ENCODE measurements at places on chromosomes 12 and 14.
A peak's percentile ranks its signal among the peaks of the same experiment; 100 is the strongest.

DNA sequence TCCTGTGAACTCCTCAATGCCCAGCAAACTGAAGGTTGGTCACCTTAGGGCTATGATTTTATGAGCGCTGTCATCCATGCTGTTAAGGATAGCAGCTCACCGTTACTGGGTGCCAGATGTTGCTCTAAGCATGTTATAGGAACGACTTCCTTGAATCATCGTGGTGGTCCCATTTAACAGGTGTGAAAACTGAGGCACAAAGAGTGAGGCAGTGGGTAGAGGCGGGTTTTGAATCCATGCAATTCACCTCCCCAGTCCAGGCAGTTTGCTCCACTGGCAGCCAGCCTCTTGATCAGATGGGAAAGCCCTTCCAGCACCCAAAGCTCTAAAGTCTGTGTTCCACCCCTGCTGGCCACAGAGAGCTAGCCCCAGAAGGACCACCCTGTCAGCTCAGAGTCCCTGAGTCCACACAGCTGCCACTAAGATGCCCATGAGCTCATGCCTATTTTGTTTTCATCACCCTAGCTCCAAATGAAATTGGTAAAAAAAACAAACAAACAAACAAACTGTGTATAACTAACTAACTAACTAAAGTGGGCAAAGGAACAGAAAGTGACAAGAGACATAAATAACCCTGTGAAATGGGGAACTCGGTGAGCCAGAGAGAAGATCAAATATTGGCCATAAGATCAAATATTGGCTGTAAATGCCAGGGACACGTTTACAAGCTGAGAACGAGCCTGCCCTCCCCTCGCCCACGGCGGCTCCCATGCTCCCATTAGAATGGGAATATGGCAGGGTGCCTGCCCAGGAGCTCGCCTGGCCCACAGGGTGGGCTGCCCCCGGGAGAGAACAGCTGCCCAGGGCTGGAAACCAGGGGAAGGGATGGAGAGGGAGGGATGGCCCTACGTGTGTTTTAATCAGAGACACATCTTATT, 72.3 kb upstream of the RFLNA start:
- DNase-seq: no peak

GRCh38 chr14:74601982-74602381, 10.1 kb downstream of the LTBP2 start:
- no peak for DNase-seq

- DNase-seq: no peak
Measured at GRCh38 chr14:69428289-69428998, 30.0 kb downstream of the SLC39A9 start.

DNA sequence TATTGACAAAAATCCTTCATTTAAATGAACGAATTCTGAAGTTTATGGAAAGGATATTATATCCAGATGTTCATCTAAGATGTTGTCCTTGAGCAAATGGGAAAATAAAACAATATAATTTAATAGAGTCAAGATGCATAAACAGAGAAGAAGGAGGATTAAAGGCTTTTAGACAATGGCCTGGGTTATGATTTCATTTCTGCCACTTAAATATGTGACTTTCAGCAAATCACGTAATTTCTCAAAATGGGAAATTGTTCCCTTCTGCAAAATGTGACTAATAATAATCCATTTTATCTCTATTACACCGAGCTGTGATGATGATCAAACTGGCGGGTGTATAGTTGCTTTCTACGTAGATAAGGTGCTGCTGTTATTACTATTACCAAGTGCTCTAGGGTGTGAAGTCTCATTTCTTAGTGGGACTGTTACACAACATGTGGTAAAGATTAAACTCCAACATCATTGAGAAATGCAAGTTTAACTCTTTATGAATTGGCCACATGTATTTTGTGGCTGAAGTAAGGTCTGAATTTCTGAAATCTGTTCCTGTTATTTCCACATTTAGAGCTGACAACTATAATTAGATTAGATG, 157.0 kb downstream of the MYRFL start:
- DNase-seq: no peak

- peak; percentile 49 for DNase-seq
Measured at GRCh38 chr12:12334367-12335040, 15.5 kb downstream of the MANSC1 start.

- no peak for DNase-seq
Measured at GRCh38 chr14:34379816-34380470, 82.1 kb downstream of the SPTSSA start.

- DNase-seq: no peak
Measured at GRCh38 chr14:34181338-34181737, 230.5 kb upstream of the EGLN3 start.

DNA sequence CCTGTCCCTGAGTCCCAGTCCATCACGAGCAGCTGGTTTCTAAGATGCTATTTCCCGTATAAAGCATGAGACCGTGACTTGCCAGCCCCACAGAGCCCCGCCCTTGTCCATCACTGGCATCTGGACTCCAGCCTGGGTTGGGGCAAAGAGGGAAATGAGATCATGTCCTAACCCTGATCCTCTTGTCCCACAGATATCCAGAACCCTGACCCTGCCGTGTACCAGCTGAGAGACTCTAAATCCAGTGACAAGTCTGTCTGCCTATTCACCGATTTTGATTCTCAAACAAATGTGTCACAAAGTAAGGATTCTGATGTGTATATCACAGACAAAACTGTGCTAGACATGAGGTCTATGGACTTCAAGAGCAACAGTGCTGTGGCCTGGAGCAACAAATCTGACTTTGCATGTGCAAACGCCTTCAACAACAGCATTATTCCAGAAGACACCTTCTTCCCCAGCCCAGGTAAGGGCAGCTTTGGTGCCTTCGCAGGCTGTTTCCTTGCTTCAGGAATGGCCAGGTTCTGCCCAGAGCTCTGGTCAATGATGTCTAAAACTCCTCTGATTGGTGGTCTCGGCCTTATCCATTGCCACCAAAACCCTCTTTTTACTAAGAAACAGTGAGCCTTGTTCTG, 41.6 kb downstream of the DAD1 start:
- DNase-seq: no peak

DNA sequence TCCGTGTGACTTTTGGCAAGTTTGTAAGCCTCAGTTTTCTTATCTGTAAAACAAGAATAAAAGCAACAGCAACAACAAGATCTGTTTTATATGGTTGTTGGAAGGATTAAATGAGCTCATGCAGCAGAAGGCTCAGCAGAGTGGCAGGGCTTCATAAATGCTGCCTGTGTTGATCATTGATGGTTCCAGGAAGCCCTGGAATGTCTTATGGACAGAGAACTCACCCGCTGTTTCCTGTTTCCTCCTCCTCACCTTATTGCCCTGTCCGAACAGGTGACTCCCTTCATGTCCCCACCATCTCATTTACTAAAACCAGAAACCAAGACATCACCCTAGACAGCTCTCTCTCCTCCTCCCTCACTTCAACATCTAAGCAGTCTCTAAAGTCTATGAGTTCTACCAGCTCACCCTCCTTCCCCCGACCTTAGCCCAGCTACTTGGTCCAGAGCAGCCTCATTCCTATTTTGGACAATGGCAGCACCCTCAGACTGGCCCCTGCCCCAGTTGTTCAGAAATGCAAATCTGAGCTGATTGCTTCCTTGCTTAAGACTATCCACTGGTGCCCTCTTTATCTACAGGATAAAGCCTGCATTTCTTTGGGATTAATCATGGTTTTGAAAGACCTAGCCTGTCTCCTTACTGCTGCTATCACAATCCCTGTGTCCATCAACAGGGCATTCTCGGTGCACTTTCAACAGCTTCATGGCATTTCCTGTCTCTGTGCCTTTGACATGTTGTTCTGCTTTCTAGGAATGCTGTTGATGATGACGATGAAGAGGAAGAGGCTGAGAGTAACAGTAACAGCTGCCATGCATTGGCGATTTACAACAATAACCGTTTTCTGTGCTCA, 21.4 kb upstream of the GSG1 start:
- DNase-seq: no peak

GRCh38 chr12:31702047-31702446, 26.8 kb downstream of the AMN1 start:
- DNase-seq: no peak

DNA sequence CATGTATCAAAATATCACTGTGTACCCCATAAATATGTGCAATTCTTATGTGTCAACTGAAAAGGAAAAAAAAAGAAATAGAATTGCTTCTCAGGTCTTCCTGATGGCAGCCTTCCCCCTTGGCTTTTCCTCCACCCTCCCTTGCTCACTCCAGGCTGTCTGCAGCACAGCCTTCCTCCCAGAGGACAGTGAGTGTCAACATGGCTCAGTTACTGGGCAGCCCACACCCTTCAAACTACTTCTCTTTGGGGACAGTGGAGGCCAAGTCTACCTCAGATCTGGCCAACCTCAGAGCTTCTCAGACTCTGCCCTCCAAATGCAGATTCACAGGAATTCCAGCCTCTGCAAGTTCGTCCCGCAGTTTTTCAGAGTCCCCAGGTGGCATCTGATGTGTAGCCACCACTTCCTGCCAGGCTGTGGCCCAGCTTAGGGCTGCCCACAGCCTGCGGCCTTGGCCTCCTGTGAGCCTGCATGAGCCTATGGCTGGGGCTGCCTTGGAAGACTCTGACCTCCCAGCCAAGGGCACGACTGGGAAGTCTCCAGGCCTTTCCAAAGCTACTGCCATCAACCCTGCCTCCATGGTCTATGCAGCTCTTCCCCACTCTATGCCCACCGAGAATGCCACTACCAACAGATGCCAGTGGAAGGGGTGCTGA, 148.0 kb upstream of the PWP1 start:
- DNase-seq: no peak

- DNase-seq: no peak
Measured at GRCh38 chr12:8678661-8679111, 16.1 kb upstream of the MFAP5 start.

GRCh38 chr12:45974171-45974719, 16.1 kb downstream of the SCAF11 start:
- DNase-seq: no peak
